ENCODE measurements at places on chromosomes 11 and 22. TPM values are rescaled to one million over a fixed set of nuclear protein-coding genes. Genes with fewer than 3 reads are reported as not detected.

CARS1 gene
- 47.9 TPM for total RNA-seq

MAP6 gene
- total RNA-seq, result not detected

DNA sequence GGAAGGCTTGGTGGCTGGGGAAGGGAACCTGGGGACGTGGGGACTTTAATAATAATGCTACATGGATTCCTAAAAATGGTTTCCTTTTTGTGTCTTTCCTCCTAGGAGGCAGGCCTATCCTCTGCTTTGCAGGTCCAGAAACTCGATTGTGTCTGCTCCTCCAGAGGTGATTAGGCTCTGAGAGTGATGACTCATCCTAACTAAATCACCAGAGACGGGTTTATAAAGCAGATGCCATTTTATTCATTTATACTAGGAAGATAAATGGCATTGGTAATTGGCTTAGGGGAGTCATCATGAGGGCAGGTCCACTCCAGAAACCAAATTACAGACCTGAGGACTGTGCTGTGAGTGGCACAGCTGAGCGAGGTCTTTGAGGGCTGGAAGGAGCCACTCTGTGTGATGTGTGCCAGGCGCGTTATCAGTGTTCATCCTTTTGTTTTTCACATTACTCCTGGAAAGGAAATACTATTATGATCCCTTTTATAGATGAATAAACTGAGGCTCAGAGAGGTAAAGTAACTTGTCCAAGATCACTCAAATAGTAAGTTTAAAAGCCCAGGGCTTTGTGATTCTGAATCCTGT is 7.1 kb downstream of the NLRX1 start:
- H3K36me3 ChIP-seq, result peaks cover 15% of the 10 kb centered on the region
- DNase-seq, result no peak
- no peak overlapping the region for H3K27ac ChIP-seq
- H3K4me1 ChIP-seq, result no peaks in the 10 kb centered on the region
- no peaks in the 10 kb centered on the region for H3K27me3 ChIP-seq

DNA sequence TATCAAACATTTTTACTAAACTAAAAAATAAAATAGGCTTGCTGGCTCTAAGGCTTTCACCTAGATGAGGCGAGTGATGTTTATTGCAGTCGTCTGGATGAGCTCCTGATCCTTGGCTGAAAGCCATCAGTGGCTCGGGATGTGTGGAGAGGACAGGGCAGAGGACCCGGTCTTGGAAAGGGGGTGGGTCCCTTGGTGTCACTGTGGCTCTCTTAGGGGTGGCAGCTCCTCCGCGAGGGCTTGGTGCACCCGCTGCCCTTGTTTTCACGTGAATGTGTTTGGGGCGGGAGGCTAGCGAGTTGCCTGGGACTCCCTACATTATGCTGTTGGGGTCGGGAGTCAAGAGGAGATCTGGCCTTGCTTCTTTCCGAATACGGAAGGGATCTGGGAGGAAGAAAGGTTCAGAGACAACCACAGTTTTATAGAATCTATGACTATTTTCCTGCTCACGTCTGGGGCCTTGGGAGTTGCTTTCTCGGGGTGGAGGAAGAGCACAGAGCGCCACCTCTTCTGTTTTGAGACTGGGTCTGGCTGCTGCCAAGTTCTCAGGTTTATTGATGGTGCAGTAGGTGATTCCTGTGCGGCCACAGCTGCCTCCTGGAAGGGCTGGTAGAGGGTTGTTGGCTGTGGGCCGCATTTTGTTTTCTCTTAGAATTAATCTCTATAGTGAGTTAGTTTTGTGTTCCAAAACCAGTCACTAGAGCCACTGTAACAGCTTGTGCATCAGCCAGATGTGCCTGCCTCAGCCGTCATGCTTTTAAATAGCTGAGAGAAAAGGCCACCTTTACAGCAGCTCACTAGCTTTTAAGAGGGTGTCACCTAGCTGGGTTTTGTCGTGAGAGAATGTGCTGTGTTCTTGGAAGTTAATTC is 12.8 kb downstream of the TBC1D22A start:
- no peak for DNase-seq
- H3K4me1 ChIP-seq, result peaks cover 73% of the 10 kb centered on the region
- peak overlapping the region; percentile 71 for H3K27ac ChIP-seq
- peaks cover 5% of the 10 kb centered on the region for H3K36me3 ChIP-seq

GRCh38 chr11:44916331-44916730 is 34.4 kb downstream of the TP53I11 start:
- peak; percentile 15 for DNase-seq
- no peak overlapping the region for H3K4me3 ChIP-seq
- no peaks in the 10 kb centered on the region for H3K36me3 ChIP-seq

GRCh38 chr11:122099374-122100036 is 16.5 kb downstream of the BLID start:
- peaks cover 5% of the 10 kb centered on the region for H3K4me1 ChIP-seq
- DNase-seq, result no peak
- peaks cover 20% of the 10 kb centered on the region for H3K27me3 ChIP-seq
- H3K4me3 ChIP-seq, result no peak overlapping the region
- H3K27ac ChIP-seq, result no peak overlapping the region
- H3K36me3 ChIP-seq, result no peaks in the 10 kb centered on the region
